ENCODE measurements at places on chromosomes 12 and 14.

DNA sequence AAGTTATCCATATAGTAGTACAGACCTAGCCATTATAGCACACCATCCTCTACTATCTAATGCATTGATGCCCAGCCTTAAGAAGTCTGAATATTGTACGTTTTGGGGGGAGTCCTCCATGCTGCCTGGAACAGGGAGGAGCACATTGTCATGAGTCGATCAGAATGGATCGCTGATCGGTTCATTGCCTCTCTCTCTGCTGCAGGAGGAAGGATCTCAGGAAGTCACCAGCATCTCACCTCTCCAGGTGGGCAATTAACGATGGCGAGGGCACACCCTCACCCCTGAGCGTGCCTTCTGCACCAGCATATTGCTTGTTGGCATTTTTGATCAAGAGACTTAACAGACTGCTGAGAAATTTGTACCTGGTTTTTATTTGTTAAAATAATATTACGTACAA, 11.5 kb downstream of the CCND2 start:
- no peak for DNase-seq

DNA sequence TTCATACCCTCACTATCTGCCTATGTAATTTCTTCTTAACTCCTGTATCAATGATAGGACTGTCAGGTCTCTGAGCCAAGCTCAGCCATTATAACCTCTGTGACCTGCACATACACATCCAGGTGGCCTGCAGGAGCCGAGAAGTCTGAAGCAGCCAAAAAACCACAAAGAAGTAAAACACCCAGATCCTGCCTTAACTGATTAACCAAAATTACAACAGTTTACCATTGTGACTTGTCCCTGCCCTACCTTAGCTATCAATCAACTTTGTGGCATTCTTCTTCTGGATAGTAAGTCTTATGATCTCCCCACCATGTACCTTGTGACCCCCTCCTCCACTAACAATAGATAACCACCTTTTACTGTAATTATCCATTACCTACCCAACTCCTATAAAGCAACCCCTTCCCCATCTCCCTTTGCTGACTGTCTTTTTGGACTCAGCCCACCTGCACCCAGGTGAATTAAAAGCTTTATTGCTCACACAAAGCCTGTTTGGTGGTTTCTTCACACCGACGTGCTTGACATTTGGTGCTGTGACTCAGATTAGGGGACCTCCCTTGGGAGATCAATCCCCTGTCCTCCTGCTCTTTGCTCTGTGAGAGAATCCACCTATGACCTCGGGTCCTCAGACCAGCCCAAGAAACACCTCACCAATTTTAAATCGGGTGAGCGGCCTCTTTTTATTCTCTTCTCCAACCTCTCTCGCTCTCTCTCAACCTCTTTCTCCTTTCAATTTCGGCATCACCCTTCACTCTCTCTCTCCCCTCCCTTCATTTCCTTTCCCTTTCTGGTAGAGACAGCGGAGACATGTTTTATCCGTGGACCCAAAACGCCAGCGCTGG, 11.5 kb upstream of the LGMN start:
- DNase-seq: no peak

- DNase-seq: no peak
Measured at GRCh38 chr14:69695322-69696203, 71.4 kb upstream of the SRSF5 start.

GRCh38 chr14:37253905-37254304, 56.2 kb downstream of the MIPOL1 start:
- DNase-seq: no peak

DNA sequence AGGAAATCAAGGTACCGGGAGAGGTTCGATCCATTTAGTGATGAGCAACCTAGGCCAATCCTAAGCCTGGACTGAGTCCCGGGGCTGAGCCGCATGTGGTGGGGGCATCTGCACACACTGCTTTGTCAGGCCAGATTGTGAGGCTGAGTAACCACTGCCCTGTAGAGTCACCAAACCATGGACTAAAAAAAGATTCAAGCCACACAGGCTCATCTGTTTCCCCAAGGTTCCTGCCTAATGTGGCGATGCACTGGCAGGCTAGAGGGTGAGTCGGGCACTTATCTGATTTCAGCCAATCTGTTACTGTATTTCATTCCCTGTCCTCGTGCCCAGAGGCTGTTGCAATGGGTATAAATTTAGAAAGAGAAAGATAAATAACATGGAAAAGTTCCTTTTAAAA, 140.8 kb downstream of the TTC7B start:
- DNase-seq: no peak

GRCh38 chr12:64618953-64619590, 8.8 kb downstream of the RASSF3 start:
- DNase-seq: no peak

DNA sequence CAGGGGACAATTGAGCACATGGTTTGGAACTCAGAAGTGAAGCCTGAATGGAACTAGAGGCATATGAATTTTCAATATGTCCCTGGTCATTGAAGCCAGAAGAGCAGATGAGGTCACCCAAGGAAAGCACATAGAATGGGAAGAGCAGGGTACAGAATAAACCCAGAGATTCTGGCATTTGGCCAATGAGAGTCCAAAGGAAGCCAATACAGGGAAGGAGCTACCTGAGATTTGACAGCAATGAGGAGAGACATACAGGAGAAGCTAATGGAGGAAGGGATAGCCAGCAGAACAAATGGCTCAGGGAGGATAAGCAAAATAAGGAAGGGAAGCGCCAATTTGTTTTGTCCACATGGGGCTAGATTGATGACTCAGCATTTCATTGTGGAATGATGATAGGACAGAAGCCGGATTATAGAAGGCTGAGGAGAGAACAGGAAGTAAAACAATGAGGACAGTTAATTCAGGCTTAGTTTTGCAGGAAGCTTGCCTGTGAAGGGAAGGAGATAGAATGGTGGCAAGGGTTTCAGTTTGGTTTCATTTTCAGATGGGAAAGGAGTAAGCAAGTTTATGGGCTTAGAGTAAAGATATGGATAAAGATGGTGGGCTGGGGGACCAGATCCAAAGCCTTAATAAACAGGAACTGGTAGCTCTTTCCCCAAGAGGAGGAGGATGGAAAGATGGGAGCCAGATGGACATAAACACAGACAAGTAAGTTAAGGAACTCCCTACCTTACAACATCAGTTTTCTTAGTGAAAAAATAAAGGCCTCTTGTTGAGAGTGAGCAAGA, 3.2 kb upstream of the SPTSSA start:
- no peak for DNase-seq

GRCh38 chr12:124055066-124055465, 82.1 kb downstream of the ZNF664 start:
- DNase-seq: no peak

- DNase-seq: no peak
Measured at GRCh38 chr12:86723326-86723725, 467.1 kb upstream of the MGAT4C start.

- no peak for DNase-seq
Measured at GRCh38 chr14:51576117-51576430, 75.6 kb upstream of the FRMD6 start.

DNA sequence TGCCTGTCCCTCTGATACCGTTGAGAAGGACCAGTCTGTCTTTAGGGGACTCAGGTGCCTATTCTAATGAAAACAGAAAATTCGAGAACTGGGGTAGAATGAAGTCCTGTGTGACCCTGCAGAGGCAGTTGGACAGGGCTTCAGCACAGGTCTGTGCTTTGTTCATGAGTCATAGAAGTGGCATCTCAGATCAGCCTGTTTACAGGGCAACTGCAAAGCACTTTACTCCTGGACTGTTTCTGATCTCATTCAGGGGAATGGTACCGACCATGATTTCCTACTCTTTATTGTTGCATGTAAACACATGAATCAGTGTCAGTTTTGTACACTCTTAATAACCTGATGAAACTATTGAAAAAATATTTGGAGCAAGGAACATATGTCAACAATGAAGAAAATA, 1517.0 kb downstream of the AACS start:
- DNase-seq: no peak

GRCh38 chr12:120720234-120720986, 5.2 kb upstream of the ACADS start:
- no peak for DNase-seq

- no peak for DNase-seq
Measured at GRCh38 chr12:127962303-127962702, 304.7 kb upstream of the TMEM132C start.

- no peak for DNase-seq
Measured at GRCh38 chr12:68406134-68406576, 74.0 kb upstream of the MDM1 start.

GRCh38 chr14:68877993-68878575, 85.2 kb upstream of the ZFP36L1 start:
- no peak for DNase-seq

- DNase-seq: no peak
Measured at GRCh38 chr12:230925-231671, 17.1 kb upstream of the SLC6A12 start.

DNA sequence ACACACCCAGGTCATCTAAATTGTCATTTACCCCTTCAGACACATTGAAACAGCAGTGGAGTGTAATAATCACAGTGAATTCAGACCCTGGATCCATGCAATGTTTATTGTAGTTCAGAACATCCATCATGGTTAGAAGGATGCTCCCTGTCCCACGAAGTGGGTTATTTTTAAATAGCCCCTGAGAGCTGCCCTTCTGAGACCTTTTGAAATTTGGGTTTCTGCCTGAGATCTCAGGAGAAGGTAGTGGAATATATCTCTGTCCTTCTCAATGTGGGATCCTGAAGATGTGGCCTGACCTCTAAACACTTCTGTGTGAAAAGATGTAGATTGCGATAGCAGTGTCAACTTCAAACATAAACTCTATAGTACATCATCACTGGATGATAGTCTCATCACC, 1080.6 kb downstream of the TMEM121 start:
- DNase-seq: no peak

- no peak for DNase-seq
Measured at GRCh38 chr14:24411443-24412389, 12.9 kb downstream of the NYNRIN start.

DNA sequence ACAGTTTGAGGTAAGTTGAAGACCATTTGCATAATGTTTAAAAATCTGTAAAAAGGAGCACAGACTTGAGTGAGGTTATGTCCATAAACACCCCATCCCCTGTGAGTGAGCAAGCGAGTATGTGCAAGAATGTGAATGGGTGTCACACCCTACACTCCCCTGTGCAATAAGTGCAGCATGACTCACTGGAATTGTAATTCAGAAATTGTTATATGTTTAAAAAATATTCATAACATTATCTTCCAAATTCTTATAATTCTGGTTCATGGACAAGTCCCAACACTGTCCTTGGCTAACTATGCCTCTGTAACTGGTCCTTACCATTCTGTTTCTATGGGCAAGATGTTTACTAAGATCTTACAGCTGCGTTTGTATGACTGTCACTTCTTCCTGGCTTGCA, 207.8 kb upstream of the FAR2 start:
- DNase-seq: no peak

GRCh38 chr12:40832668-40833067, 140.4 kb downstream of the CNTN1 start:
- DNase-seq: no peak

- DNase-seq: no peak
Measured at GRCh38 chr12:71546322-71546861, 106.8 kb downstream of the LGR5 start.

GRCh38 chr12:76420222-76420621, 72.0 kb upstream of the BBS10 start:
- no peak for DNase-seq

DNA sequence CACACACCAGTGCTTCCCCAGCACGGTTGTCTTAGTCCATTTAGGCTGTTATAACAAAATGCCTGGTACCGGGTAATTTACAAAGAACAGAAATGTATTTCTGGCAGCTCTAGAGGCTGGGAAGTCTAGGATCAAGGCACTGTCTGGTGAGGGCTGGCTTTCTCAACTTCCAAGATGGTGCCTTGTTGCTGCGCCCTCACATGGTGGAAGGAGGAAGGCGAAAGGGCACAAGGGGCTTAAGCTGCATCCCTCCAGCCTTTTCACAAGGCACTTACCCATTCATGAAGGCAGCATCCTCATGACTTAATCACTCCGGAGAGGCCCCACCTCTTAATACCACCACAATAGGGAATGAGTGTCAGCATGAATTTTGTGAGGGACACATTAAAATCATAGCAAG, 155.5 kb downstream of the SLC15A5 start:
- DNase-seq: no peak

DNA sequence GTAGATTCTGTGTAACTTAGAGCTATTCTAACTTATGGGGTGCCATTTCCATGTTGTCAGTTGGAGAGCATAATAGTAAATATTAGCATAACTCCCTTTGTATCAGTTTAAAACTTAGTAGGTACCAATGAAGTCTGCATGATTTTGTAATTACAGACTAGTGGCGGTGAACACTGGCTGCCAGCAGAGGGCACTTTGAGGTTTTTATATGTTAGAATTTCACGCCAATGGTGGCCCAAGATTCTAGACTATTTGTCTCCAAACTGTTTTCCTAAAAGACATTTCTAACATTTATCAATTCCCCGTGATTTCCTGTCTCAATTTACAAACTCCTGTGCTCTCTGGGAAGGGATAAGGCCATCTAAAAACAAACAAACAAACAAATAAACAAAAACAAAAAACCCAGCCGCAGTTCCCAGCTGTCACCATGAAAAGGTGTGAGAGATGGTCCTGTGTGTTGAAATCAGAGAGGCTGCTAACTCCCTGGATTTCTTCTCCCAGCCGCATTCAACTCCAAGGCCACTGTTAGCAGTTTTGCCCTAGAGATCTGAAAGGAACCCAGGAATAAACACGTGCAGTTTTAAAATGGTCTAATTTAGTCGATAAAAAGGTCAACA, 57.6 kb downstream of the BRMS1L start:
- no peak for DNase-seq

GRCh38 chr14:71165121-71166031, 258.1 kb downstream of the PCNX1 start:
- DNase-seq: no peak

DNA sequence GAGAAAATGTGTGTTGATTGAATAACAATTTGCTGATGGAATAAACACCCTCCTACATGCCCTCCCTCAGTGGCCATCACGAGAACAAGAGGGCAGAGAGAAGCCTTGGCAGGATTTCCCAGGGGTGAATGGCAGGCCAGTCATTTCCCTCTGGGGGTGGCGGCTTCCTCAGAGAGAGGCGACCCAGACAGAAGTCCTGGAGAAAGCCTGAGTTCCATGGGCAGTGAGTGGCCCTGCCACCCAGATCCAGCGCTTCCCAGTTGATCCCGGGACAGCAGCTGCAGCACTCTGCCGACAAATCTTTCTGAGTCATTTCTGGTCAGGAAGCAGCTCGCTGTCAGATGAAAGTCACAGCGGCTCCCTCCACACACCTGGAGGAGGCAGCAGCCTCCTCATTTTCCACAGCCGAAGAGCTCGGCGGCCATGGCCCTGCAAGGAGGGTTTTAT, 123.0 kb downstream of the SCARB1 start:
- DNase-seq: no peak

- DNase-seq: no peak
Measured at GRCh38 chr12:94062796-94063635, 85.4 kb upstream of the PLXNC1 start.

- DNase-seq: no peak
Measured at GRCh38 chr12:63353559-63353958, 202.6 kb upstream of the AVPR1A start.

- no peak for DNase-seq
Measured at GRCh38 chr14:35044939-35045797, 904 bp upstream of the FAM177A1 start.

- DNase-seq: no peak
Measured at GRCh38 chr12:131494216-131494615, 216.7 kb upstream of the SFSWAP start.

Data from stimulated activated CD4-positive, alpha-beta T cell treated with anti-CD3 and anti-CD28 coated beads, Interleukin-1b, Interleukin-23, amount 100 ng/mL, for 1 hour (primary cell).